RKO (cell line): ENCODE measurements at places on chromosomes 4 and X.

DNA sequence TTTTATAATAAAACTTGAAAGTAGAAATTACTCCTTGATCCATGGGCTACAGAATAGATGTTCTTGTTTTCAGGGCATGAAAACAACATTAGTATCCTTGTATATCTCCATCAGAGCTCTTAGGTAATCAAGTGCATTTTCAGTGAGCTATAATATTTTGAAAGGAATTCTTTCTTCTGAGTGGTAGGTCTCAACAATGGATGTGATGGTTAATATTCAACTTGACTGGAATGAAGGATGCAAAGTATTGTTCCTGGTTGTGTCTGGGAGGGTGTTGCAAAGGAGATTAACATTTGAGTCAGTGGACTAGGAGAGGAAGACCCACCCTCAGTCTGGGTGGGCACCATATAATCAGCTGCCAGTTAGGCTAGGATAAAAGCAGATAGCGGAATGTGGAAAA, 100.1 kb downstream of the LCORL start:
- DNase-seq, result no peak

DNA sequence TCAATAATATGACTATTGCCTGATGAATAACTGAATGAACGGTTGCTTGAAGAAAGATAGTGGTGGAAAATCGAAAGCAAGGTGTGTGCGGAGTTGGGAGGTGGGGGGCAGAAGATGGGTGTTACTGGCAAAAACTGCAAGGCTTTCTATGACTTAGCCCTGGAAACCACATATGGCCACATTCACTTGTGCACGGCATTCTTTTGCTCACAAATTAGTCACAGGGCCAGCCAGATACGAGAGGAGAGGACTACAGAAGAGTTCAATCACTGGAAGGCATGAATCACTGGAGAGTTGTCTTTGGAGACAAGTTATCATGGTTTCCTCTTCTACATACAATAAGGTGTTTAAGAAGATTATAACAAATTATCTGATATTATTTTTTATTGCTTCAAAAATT, 626.5 kb upstream of the CPEB2 start:
- no peak for DNase-seq

DNA sequence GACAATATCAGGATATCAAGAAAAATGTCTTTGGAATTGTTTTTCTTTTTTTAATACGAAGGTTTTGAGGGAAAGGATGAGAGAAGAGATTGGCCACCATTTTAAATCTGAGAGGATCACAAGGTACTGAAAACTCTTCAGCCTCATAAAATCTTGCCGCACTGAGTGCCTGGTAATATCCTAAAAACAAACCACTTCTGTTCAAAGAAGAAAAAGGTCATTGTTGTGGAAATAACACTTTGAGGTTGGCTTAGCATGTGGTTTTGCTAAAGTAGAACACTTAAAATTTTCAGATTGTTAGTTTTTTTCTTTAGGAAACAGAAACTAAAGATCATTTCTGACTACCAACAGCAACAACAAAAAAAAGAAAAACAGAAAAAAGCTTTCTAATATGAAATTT, 1.0 kb upstream of the CLDN22 start:
- no peak for DNase-seq

DNA sequence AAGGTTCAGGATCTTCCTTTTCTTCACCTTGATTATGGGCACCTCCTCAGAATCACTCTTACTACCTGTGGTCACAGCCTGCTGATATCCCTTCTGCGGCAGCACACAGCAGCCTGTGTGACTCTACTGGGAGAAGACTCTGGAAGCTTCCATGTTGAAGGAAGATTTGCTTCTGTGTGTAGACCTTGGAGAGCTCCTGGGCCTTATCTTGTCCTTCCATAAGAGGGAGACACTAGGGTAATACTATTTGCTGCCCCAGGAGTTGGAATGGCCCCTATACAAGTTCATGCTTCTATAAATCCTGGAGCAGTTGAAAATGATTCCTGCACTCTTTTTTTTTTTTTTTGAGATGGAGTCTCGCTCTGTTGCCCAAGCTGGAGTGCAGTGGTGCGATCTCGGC, 10.2 kb upstream of the SUPT20HL1 start:
- no peak for DNase-seq

DNA sequence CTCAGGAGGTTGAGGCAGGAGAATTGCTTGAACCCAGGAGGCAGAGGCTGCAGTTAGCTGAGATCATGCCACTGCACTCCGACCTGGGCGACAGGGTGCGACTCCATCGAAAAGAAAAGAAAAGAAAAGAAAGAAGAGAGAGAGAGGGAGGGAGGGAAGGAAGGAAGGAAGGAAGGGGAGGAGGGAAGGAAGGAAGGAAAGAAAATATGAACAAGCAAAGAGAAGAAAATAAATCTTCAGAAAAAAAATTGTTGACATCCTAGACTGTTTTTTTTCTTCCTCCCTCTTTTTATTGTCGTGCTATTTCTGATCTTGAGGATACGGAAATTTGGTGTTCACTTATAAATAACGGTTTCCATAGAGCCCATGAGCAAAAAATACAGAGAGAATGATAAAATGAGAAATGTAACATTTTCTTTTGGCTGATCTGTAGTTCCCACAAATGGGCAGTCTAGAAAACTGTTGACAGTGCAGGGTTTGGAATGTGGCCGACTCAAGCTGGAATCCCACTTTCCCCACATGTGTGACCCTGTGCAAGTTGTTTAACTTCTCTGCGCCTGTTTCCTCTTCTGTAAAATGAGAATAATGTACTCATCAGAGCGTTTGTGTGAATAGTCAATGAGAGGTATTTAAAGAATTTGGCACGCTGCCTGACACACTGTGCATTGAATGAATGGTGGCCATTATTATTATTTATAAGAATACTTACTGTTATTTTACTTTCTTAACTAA, 19.4 kb downstream of the SORBS2 start:
- peak; percentile 15 for DNase-seq

DNA sequence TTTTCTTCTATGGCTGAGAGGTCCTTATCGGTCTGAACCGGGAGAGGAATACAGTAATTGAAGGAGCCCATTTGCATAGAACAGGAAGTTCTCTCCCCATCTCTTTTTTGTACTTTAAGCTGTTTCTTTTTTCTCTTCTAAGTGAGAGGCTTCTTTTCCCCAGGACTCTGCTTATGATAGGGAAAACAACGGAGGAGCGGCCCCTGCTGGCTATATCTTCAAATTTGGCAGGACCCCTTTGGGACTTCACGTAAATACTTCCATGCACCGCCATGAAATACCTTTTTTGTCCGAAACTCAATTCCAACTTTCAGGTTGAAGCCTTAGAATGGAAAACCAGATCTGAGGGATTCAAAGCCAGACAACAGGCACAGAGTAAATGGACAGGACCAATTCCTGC, 1153.0 kb upstream of the INTU start:
- no peak for DNase-seq

- no peak for DNase-seq
Observed at GRCh38 chrX:67717571-67717970, 173.8 kb downstream of the AR start.

- no peak for DNase-seq
Observed at GRCh38 chrX:40878766-40879165, 143.4 kb upstream of the MED14 start.

GRCh38 chrX:97065973-97066372, 182.3 kb downstream of the RPA4 start:
- DNase-seq, result peak; percentile 18

DNA sequence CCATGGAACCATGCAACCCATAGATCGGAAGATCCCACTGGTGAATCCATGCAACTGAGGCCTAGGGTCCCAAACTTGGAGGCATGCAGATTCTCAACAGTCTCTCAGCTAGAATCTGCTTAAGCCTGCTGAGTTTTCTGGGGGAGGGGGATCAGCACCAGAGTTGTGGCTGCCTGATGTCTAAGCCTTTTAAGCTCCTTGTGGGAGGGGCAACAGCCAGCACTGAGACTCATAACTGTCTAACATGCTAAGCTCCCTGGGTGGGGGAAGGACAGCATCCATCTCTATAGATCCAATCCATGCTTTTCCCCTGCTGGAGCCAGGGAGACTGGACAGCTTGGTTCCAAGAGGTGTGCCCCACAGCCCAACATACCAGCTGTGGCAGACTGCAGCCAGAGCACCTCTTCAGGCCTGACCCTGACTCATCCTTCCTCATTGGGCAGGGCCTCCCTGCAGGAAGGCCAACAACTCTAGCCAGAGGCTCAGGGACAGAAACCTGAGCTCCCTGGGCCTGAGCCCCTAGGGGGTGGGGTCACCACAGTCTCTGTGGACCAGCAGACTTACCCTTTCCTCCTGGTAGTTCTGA, 300.1 kb upstream of the SLC7A11 start:
- DNase-seq, result no peak

- no peak for DNase-seq
Observed at GRCh38 chr4:102598762-102599374, 97.7 kb downstream of the NFKB1 start.

GRCh38 chrX:21934414-21934813, 6.1 kb upstream of the SMS start:
- peak; percentile 25 for DNase-seq

GRCh38 chr4:113355550-113356371, 306.3 kb downstream of the ANK2 start:
- peak; percentile 21 for DNase-seq

DNA sequence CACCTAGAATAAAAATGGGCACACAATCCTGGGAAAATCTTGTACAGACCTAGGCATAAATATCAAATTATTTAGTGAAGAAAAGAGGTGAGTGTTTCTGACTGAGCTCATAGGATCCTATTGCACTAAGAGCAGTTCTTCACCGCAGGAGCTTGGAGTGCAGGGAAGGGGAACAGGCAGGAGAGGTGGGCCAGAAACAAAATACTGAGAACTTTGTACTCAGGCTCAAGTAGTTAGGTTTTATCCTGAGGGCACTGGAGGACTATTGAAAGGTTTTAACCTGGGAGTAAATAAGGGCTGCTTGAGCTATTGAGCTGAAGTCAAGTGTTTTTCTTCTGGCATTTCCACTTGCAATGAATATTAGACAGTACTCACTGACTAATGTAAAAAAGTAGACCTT, 12.2 kb downstream of the EPHA5 start:
- no peak for DNase-seq

- no peak for DNase-seq
Observed at GRCh38 chr4:52628543-52628942, 30.6 kb downstream of the USP46 start.

DNA sequence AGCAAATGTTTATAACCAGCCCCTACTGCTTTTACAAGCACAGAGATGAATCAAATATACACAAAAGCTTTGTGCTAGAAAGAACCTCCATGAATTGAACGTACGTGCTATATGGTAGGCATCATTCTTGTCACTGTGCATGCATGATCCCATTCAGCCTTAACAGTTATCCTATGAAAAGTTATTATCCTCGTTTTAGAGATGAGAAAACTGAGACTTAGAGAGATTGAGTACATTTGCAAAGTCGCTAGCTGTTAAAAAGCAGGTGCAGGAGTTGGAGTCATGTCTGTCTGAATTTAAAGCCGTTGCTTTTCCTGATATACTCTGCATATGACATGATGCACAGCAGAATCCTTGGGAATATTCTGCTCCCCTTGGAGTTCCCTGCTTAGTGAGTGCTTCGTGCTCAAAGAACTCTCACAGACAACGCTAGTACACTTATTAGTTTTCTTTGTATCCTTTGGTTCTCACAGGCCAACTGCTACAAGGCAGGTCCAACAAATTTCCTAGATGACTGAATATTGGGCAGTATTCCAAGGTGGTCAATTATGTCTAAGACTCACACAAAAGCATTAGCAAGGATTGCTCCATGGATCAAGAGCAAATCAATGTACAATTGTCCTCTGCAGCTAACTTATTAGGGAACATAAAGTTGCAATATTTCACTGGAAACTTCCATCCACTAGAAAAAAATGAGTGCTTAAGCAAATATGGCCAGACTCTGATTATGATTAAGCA, 42.8 kb upstream of the TRIM2 start:
- no peak for DNase-seq

DNA sequence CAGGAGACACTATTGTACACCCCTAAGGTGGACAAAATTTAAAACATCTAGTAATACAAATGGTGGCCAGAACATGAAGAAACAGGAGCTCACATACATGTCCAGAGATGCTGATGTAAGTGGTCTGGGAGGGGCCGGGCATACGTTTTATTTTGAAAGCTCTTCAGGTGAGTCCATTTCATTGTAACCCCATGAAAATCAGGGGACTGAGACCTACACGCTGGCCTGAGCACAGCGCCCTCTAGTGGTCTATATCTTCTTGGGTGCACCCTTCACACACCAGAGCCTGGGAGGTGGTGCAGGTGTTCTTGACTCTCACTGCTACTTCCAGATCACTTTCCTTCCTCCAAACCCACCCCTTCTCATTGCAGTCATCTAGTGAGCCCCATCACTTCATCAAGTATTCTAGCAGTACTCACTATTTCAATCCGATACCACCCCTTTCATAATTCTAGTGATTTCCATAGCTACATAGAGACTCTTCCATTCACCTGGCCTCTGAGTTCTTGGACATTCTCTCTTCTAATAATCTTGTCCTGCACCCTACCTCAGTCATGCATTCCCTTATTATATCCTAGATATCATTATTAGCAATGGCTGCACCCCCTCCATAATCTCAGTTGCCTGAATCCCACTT, 4.3 kb upstream of the TLR6 start:
- DNase-seq, result peak; percentile 63

DNA sequence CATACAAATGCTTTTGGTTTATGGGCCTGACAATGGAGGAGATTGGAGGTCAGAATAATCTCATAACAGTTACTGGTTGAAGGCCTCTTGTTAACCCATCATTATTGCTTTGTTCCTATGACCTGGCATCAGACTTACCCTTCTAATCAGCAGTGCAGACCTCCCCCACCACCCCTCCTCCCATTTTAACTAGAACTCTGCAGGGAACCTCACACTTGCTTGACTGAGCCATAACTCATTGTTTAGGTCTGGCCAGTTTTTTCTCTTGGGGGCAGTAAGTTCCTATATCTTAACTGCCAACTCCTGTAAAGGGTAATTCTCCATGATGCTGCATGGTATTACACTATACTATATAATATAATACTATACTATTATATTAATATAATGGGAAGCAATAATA, 609.3 kb downstream of the IL1RAPL1 start:
- no peak for DNase-seq

DNA sequence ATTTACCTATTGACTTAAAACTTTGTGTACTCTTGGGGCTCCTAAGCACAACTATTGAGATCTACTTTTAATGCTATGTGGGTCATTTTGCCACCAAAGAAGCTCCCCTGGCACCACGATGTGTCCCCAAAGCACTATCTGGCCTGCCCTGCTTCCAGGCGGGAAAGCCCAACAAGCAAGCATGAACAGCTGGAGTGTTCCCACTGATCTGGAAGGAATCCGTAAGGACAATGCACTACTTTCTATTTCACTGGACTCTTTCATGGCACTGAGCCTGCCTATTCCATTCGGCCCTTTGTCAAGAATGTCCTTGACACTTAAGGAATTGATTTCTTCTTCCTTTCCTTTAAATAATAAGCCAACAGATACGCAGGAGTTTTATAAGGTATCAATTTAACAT, 38.8 kb downstream of the GRIA3 start:
- no peak for DNase-seq

- DNase-seq, result no peak
Observed at GRCh38 chr4:152935631-152936445, at the start of gene FHDC1. TSS of gene FHDC1 (plus strand) at chr4:152936323. CDS start at chr4:152943058, 6,735 bp downstream.
